ENCODE measurements at places on chromosomes 13 and 19.

GRCh38 chr13:66887088-66887487 is 343.0 kb downstream of the PCDH9 start:
- no peak for DNase-seq

- DNase-seq = no peak
Measured at GRCh38 chr13:111177921-111178320, 62.8 kb downstream of the ARHGEF7 start.

- no peak for DNase-seq
Measured at GRCh38 chr13:110254751-110255553, 52.0 kb downstream of the COL4A1 start.

DNA sequence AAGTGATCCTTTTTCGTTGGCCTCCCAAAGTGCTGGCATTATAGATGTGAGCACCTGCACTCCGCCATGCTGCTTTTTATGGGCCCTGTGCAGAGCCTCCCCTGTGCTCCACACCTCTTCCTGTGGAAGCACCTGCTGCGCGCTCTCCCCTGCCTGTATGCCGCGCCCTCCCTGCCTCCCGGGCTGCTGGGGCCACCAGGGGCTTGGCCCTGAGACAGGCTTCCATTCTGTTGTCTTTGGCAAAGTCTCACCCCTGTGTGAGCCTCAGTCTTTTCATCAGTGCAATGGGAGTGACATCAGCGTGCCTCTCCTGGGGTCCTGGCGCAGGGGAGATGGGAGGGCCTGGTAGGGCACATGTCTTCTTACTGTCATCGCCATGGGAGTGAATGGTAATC is 1.3 kb downstream of the FAM174C start:
- DNase-seq = no peak

DNA sequence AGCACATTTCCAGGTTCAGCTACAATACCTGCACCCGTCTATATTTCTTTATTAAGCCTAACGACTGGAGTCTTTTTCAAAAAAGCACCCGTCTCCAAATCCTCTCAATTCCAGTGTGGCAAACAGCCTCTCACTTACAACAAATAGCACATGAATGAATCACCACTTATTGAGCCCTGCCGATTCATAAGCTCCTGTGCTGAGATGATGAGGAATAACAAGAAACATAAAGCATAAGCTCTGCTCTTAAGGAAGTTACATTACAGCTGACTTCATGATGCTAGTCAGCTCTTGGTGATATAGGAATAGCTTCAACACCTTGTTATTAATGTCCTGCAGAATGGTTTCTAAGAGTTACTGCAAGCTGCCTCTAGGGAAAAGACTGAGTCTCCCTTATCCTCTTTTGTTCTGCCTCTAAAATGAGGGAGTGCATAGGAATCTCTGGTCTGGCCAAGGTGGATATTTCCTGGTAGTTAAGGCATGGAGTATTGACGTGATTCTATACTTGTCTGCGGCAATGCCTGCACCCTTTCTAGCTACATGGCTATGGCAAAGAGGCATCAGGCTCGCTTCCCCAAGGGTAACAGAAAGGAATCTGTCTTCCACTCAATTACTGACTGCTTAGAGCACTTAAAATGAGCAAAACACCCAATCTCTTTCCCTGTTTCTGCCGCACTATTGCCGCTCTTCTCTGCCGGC is 195.7 kb downstream of the KLF12 start:
- DNase-seq = no peak

DNA sequence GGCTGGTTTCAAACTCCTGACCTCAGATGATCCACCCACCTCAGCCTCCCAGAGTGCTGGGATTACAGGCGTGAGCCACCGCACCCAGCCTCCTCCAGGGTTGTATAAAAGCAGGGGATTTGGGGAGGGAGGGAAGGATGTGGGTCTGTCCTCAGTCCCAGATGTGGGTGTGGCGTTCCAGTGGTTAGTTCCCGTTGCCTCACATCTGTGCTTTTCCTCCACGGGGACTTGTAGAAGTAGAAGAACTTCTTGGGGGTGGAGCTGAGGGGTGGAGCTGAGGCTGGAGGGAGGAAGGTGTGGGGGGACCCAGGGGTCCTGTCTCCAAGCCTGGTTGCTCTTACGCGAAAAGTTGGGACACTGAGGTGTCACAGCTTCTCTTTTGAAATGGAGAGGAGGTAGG is 514 bp upstream of the MCEMP1 start:
- no peak for DNase-seq

DNA sequence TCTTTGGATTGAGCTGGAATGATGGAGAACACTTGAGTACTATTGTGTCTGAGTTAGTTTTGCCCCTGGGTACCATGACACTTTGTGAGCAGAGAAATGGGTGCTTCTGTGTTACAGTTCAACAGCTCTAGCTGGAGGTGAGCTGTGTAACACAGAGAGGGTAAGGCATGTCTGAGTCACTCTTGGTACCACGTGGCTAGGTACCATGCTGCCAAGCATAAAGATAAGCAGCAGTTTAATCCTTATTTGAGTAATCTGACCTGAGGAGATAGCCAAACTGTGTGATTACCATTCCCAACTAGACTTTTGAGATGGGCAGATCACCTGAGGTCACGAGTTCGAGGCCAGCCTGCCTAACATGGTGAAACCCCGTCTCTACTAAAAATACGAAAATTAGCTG is 122.0 kb downstream of the OLFM4 start:
- no peak for DNase-seq

- no peak for DNase-seq
Measured at GRCh38 chr13:46983881-46984280, 87.0 kb upstream of the HTR2A start.

GRCh38 chr19:14477418-14478112 is 2.4 kb upstream of the PTGER1 start:
- no peak for DNase-seq

DNA sequence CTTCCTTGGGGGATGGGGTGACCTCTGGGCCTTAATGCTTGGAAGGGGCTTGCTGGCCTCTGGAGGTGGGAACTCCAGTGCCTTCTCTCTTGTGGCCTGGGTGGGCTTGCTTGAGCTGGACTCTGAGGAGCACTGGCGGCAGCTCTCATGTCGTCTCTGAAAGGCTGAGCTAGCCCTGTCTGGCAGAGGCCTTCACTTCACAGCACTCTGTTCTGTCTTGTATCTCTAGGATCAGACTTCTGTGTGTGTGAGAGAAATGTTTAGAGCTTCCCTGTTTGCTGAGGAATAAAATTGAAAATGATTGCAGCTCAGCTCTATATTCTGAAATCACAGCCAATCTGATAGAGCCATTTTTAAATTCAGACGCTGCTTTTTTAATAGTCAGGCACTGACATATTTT is 185.3 kb downstream of the KCNRG start:
- DNase-seq = no peak

- no peak for DNase-seq
Measured at GRCh38 chr19:50932018-50932689, 20.7 kb downstream of the KLK5 start.

DNA sequence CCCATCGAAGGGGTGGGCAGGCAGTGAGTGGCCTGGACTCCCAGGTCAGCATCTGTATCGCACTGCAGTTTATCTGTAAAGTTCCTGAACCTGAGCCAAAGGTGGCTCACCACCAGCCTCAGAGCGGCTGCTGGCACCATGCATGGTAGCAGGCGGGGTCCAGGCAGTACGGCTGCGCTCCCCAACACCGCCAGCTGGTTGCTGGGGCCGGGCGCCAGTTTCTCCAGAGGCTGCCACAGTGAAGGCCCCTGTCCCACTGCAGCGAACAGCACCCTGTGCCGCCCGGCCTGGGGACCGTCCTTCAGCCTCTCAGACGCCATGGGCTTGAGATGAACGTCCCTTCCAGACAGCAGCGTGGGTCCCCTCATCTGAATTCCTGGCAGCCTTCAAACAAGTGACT is 109.8 kb downstream of the KDM4B start:
- DNase-seq = no peak
